ENCODE measurements at places on chromosomes 7 and 10. TPM values are rescaled to one million over a fixed set of nuclear protein-coding genes. Genes with fewer than 3 reads are reported as not detected.

GRCh38 chr7:77838929-77839491, 40.4 kb downstream of the PHTF2 start:
- H3K27me3 ChIP-seq = no peaks in the 10 kb centered on the region
- H3K4me3 ChIP-seq = no peak overlapping the region
- no peak overlapping the region for H3K27ac ChIP-seq
- H3K4me1 ChIP-seq = no peaks in the 10 kb centered on the region
- no peaks in the 10 kb centered on the region for H3K36me3 ChIP-seq
- no peak for DNase-seq

GRCh38 chr7:16891338-16891737, 9.6 kb upstream of the AGR3 start:
- no peak overlapping the region for H3K4me3 ChIP-seq
- H3K27ac ChIP-seq = no peak overlapping the region
- no peaks in the 10 kb centered on the region for H3K27me3 ChIP-seq
- no peak for DNase-seq
- H3K4me1 ChIP-seq = no peaks in the 10 kb centered on the region

- no peaks in the 10 kb centered on the region for H3K4me1 ChIP-seq
- no peaks in the 10 kb centered on the region for H3K27me3 ChIP-seq
- no peak overlapping the region for H3K4me3 ChIP-seq
- DNase-seq = no peak
Observed at GRCh38 chr7:7819442-7820247, 101.2 kb upstream of the RPA3 start.

DNA sequence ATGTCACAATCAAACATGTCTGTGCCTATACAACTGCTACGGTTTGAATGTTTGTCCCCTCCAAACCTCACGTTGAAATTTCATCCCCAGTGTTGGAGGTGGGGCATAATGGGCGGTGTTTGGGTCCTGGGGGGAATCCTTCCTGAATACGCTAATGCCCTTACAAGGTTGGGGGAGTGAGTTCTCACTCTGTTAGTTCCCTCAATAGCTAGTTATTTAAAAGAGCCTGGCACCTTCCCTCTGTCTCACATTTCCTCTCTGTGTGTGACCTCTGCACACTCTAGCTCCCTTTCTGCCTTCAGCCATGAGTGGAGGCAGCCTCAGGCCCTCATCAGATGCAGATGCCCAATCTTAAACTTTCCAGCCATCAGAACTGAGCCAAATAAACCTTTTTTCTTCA, 129.5 kb downstream of the GRM8 start:
- H3K4me3 ChIP-seq = no peak overlapping the region
- H3K36me3 ChIP-seq = no peaks in the 10 kb centered on the region
- no peak overlapping the region for H3K27ac ChIP-seq
- H3K27me3 ChIP-seq = no peaks in the 10 kb centered on the region
- DNase-seq = no peak

GRCh38 chr10:77176232-77176631, 461.4 kb downstream of the KCNMA1 start:
- H3K4me1 ChIP-seq = peaks cover 21% of the 10 kb centered on the region
- no peak overlapping the region for H3K27ac ChIP-seq
- no peaks in the 10 kb centered on the region for H3K27me3 ChIP-seq

DNA sequence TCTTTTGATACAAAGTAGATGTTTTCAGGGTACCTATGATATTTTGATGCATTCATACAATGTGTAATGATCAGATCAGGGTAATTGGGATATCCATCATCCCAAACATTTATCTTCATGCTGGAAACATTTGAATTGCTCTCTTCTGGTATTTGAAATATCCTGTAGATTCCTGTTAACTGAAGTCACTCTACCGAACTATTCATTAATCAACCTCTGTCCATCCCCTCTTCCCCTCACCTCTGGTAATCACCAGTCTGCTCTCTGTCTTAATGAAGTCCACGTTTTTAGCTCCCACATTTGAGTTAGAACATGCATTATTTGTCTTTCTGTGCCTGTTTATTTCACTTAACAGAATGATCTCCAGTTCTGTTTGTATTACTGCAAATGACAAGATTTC, 11.3 kb downstream of the MTG1 start:
- no peaks in the 10 kb centered on the region for H3K27me3 ChIP-seq
- H3K27ac ChIP-seq = peak overlapping the region; percentile 24
- no peak overlapping the region for H3K4me3 ChIP-seq
- DNase-seq = no peak

DNA sequence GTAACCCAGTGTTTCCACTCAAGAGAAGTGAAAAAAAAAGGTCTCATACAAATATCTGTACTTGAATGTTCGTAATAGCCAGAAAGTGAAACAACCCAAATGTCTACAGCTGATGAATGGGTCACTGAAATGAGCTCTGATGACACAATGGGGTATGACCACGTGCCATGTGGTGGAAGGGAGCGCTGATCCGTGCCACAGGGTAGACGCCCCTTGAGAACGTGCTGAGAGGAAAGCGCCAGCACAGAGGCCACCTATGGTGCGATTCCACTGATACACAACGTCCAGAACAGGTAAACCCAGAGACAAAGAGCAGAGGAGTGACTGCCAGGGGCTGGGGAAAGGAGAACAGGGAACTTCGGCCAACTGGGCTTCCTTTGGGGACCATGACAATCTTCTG, 50.3 kb downstream of the MAD1L1 start:
- no peak for DNase-seq
- H3K27me3 ChIP-seq = no peaks in the 10 kb centered on the region
- H3K36me3 ChIP-seq = no peaks in the 10 kb centered on the region
- no peak overlapping the region for H3K27ac ChIP-seq
- no peaks in the 10 kb centered on the region for H3K4me1 ChIP-seq

DNA sequence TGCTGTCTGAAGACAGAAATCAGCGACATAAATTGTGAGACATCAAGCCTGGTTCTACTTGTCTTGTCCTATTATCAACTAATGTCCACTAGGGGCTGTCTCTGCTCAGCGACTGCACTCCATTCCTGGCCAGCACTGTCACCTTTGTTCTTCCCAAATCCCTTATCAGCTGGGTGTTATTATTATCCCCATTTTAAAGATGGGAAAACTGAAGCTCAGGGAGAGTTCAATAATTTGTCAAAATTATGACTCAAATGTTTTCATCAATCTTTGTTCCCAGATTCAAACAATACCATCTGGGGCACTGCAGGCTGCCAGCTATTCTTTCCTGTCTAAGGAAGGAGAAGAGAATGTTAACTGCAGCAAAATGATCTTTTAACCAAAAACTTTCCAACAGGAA, 431.6 kb upstream of the NFE2L3 start:
- no peak overlapping the region for H3K27ac ChIP-seq
- DNase-seq = no peak
- H3K4me1 ChIP-seq = no peaks in the 10 kb centered on the region
- no peaks in the 10 kb centered on the region for H3K27me3 ChIP-seq
- no peak overlapping the region for H3K4me3 ChIP-seq

DNA sequence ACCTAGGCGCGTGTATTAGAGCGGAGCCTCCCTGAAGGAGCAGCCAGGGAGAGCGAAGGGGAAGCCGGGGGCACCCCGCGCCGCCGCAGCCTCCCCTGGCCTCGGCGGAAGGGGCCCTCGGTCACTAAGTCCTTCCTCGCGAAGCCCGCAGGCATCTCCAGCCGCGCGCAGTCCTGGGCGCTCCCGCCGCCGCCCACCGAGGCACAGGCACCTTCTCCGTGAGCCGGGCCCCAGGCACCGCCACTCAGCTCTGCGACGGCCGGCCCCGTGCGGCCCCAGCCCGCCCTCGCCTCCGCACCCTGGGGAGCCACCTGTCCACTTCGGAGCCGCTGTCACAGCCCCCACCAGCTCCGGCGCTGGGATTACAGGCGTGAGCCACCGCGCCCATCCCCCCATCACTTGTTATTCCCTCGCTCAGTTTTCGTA, 80.8 kb downstream of the ZNF467 start:
- H3K4me3 ChIP-seq = peak overlapping the region; percentile 61
- H3K27ac ChIP-seq = no peak overlapping the region
- peaks cover 28% of the 10 kb centered on the region for H3K27me3 ChIP-seq
- H3K36me3 ChIP-seq = no peaks in the 10 kb centered on the region
- peak; percentile 38 for DNase-seq
- peaks cover 3% of the 10 kb centered on the region for H3K4me1 ChIP-seq

GRCh38 chr10:5588603-5589002, 63.8 kb downstream of the CALML3 start:
- no peaks in the 10 kb centered on the region for H3K36me3 ChIP-seq
- no peak overlapping the region for H3K4me3 ChIP-seq
- H3K27ac ChIP-seq = no peak overlapping the region
- H3K4me1 ChIP-seq = peaks cover 25% of the 10 kb centered on the region

- H3K27ac ChIP-seq = no peak overlapping the region
- no peak overlapping the region for H3K4me3 ChIP-seq
- no peaks in the 10 kb centered on the region for H3K4me1 ChIP-seq
- peaks cover 3% of the 10 kb centered on the region for H3K27me3 ChIP-seq
- H3K36me3 ChIP-seq = no peaks in the 10 kb centered on the region
- no peak for DNase-seq
Observed at GRCh38 chr10:17415046-17415658, 39.2 kb downstream of the ST8SIA6 start.

GRCh38 chr10:98424295-98425254, 9.6 kb upstream of the PYROXD2 start:
- H3K27ac ChIP-seq = no peak overlapping the region
- H3K4me1 ChIP-seq = no peaks in the 10 kb centered on the region
- no peak overlapping the region for H3K4me3 ChIP-seq
- peak; percentile 47 for DNase-seq
- peaks cover 12% of the 10 kb centered on the region for H3K36me3 ChIP-seq

DNA sequence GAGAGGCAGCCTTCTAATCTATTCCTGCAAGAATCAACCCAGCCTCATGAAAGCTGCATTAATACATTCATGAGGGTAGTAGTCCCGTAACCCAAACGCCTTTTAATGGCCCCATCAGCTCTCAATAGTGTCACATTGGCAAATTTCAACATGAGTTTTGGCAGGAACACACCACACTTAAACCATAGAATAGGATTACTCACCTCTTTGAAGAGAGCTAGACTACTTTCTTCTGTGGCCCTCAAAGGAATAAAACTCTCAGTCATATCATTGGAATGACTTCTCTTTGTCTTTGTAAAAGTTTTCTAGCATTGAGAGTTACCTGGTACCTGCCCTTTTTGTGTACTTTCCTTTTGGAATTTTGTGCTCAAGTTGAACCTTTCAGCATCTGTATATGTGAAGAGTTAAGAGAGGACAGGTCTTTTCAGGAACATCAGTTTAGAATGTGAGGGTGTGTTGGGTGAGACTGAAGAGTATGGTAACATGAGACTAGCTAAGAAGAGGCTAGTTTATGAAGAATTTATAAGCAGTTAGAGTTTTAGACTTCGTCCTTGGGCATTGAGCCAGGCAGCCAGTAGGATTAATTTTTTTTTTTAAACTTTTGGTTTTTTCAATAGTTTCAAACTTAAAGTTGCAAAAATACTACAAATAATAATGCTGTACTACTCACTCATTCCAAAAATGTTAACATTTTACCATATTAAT, 92.6 kb downstream of the MLLT10 start:
- no peak overlapping the region for H3K4me3 ChIP-seq
- H3K27me3 ChIP-seq = no peaks in the 10 kb centered on the region
- DNase-seq = peak; percentile 76
- no peaks in the 10 kb centered on the region for H3K4me1 ChIP-seq
- peaks cover 15% of the 10 kb centered on the region for H3K36me3 ChIP-seq

GRCh38 chr10:75424571-75424970, 6.9 kb upstream of the LRMDA start:
- H3K27ac ChIP-seq = no peak overlapping the region

- no peaks in the 10 kb centered on the region for H3K36me3 ChIP-seq
- H3K4me3 ChIP-seq = no peak overlapping the region
- H3K27me3 ChIP-seq = no peaks in the 10 kb centered on the region
- no peak for DNase-seq
Observed at GRCh38 chr7:150719436-150719835, 3.0 kb downstream of the GIMAP1 start.

DNA sequence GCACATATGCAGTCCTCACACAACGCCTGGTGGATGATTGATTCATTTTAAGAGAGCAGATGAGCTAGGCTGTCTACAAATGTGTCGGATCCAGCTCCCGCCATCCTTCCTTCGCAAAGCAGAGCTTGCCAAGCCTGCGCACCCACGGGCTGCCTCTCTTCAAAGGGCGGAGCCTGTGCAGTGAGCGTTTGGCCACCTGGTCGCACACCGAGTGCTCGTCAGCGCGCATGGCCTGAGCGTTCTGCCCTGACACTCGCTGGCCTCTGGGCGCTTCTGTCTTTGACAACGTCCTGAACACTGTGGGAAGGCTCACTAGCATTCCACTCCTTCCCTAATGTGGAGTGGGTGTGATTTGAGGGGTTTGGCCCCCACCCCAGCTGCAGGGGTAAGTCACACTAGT, 47.1 kb upstream of the TMEM72 start:
- H3K27ac ChIP-seq = peak overlapping the region; percentile 75
- H3K36me3 ChIP-seq = no peaks in the 10 kb centered on the region
- H3K4me3 ChIP-seq = peak overlapping the region; percentile 72
- H3K27me3 ChIP-seq = peaks cover 2% of the 10 kb centered on the region
- no peak for DNase-seq

GRCh38 chr10:127556916-127557315, 7.8 kb downstream of the NPS start:
- H3K27ac ChIP-seq = no peak overlapping the region
- no peak for DNase-seq

DNA sequence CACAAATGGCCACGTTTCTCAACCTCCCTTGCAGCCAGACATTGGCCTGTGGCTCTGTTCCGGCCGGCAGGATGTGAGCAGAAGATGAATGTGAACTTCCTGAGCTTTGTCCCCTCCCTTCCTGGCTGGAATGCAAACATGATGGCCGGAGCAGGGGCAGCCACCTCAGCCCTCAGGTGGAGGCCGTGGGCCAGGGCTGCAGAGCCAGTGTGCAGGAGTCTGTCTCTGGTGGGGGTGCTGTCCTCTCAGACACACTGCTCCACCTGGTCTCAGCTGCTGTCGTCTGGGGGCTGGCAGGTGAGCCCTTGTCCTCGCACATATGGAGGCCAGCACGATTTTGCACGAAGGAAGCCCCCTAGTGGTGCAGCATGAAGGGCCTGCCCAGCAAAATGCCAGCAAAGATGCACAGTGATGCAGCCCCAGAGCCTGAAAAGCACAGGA, 25.3 kb upstream of the PWWP2B start:
- no peak overlapping the region for H3K4me3 ChIP-seq
- H3K27ac ChIP-seq = no peak overlapping the region
- peak; percentile 68 for DNase-seq
- H3K4me1 ChIP-seq = peaks cover 3% of the 10 kb centered on the region
- no peaks in the 10 kb centered on the region for H3K36me3 ChIP-seq
- no peaks in the 10 kb centered on the region for H3K27me3 ChIP-seq

DNA sequence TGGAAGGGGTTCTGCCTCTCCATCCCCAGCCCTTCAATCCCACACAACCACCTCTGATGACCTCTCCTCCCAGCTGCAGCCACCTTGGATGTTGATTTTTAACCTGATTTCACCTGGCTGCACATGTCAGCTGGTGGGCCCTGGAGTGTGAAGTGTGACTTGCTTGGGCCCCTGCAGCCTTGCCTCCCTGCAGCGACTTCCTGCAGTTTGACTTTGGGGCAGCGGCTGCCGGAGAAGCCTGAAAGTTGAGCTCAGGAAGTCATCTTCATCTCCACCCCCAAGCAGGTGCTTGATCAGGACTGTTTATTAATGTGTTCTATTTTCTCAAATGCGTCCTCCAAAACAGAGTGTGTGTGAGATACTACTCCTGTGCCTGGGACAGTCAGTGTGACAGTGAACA, 675.2 kb upstream of the GALNT17 start:
- no peaks in the 10 kb centered on the region for H3K27me3 ChIP-seq
- no peaks in the 10 kb centered on the region for H3K4me1 ChIP-seq
- no peak overlapping the region for H3K27ac ChIP-seq
- no peak overlapping the region for H3K4me3 ChIP-seq

ELN gene
- 69.1 TPM for total RNA-seq

CRHR2 gene
- total RNA-seq = not detected

NACAD gene
- 0.72 TPM for total RNA-seq

WNT8B gene
- not detected for total RNA-seq

ZNF22 gene
- 14.4 TPM for total RNA-seq

SLC25A13 gene
- total RNA-seq = 19.2 TPM

PLAU gene
- 27.9 TPM for total RNA-seq

CYP3A4 gene
- total RNA-seq = not detected

ATXN7L1 gene
- total RNA-seq = 8.8 TPM
